Stimulated activated CD4-positive, alpha-beta T cell treated with anti-CD3 and anti-CD28 coated beads, Interleukin-15, amount 100 ng/mL, for 1 hour (primary cell): ENCODE measurements at places on chromosomes 7 and 10.

DNA sequence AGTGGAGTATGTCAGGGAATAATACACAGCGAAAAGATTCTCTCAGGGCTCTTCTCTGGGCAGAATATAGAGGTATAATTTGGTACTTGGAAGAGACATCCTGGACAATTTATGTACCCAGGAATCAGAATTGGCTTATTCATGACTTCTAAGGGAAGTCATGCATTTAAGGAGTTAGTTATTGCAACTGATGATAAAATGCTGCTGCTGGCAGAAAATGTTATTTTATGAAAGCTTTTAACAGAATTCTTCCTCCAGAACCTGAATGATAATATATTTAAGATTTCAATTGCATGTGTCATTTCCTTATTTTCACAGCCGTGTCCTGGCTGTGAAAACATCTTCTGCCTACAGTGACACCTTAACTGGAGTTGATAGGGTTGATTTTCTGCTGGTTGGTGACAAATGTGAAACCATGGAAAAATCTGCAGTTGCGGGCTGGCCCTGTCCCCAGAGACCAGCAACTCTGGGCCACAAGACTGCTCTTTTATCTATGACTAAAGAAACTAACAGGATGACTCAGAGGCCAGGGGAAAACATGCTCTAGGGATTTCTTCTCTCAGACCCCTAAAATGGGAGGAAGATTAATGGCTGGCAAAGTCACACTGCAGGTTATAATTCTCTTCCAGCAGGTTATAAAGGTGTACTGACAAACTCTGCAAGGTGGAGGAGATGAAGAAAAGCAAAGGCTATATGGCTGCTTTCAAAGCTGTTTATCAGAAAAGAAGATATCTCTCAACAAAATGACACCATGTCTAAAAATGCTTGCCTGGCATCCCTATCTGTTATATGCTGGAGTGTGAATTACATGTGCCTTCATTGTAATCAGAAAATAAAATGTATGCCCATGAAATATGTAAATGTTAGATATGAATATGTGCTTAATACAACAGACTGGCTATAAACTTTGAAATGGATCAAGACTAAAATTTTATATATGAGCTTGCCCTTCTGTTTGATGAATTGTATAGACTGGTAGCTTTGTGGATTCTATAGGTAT is 12.1 kb upstream of the TRUB1 start:
- no peak for DNase-seq

GRCh38 chr7:139886899-139887298 is 57.8 kb downstream of the TBXAS1 start:
- no peak for DNase-seq

GRCh38 chr10:118742032-118742431 is 12.7 kb downstream of the CACUL1 start:
- DNase-seq: no peak

DNA sequence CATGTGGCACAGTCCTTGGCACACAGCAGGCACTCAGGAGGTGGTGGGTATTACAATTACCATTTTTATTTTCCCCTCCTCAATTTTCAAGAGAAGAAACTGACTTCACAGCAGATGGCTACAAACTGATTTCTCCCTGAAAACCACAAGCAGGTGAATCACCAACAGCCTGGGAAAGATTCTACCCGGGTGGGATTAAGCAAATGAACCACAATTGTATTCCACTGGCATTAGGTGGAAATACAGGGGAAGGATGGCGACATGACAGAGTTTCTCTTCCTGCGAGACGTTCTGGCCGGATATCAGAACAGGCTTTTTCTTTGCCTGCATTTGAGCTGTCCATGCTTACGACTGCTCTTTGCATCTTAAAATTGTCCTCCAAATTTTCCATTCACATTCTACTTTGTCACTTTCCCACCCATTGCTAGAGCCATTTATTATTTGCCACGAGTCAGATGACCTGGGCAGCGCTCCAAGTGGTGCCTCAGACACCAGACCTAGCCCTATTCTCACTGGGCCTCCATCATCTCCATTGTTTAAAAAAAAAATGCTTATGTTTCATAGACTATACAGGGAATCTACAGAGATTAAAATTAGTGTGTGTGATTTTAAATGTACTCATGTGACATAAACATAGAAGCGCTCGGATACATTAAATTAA is 4.6 kb downstream of the DENND11 start:
- no peak for DNase-seq

DNA sequence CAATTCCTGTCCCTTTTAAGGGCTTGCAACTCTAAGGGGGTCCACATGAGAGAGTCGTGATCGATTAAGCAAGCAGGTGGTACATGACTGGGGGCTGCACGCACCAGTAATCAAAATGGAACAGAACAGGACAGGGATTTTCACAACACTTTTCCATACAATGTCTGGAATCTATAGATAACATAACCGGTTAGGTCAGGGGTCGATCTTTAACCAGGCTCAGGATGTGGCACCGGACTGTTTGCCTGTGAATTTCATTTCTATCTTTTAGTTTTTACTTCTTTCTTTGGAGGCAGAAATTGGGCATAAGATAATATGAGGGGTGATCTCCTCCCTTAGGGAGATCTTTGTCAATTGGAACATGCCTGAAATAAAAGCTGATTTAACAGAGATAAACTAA is 370.1 kb downstream of the IPMK start:
- no peak for DNase-seq

DNA sequence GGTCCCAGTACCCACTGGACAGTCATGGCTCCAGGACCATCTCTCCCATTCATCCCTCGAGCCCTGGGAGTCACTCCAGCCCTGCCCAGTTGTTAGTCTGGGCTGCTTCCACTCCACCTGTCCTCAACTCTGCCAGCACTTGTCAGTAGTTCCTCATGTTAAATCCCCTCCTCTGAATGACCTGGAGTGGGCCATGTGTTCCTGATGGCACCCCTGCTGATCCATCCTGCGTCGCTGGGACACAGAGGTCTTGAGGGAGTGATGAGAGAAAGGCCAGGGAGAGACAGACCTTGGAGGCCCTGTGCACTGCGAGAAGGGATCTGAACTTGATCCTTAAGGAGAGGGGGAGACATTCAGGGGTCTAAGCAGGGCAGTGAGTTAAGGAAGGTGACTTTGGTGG is 174.9 kb downstream of the GRID1 start:
- no peak for DNase-seq

GRCh38 chr10:17652585-17652984 is 8.6 kb downstream of the STAM start:
- DNase-seq: no peak

DNA sequence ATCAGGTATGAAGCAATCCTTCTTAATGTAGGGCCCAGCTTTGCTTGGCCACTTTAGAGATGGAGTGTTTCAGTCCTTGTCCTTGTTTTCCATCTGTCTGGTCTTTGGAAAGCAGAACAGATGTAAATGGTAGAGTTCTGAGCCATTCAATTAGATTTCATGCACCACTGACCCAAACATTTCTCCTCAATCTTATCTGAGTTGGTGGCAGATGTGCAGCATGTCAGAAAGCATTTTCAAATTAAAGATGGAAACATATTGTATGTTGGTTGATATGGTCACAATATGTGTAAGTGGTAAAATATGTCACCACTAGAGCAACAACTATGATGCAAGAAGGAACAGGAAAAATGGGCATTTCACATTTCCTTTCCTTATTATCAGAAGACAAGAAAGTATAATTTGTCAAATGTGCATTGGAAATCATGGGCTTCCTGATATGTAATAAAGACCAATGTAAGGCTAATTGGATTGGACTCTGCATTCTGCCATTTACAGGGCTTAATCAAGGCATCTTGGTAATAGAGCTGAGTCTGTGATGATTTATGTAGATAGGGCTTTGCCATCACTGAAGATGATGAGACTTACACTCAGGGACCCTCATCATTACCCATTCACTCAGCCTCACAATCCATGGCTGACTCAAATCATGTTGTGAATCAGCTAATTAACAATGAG is 750.7 kb downstream of the NRG3 start:
- DNase-seq: no peak

DNA sequence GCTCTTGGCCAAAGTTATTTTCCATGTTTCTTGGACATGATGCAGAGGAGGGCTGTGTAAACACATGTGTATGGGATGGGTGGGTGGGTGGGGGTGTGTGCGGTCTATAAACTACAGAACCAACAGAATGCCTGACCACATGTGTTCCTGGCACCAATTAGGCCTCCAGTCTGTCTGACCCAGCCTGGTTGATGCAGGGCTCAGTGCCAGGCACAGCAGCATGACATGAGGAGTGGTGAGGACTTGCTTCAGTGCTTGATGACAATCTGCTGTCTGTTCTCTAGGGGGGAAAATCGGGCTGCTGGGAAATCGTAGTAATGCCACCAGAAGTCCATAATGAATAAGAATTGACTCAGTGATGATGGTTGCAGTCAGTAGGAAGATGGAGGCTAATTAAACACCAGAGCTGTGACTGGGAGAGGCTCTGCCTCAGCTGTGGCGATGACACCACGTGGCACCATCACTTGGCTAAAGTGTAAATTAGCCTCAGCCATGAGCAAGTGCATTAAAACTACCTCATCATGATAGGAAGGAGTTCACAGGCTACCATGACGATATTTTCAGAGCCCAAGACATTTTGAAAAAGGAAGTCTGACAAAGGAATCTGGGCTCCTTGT is 260.1 kb upstream of the PODXL start:
- no peak for DNase-seq

DNA sequence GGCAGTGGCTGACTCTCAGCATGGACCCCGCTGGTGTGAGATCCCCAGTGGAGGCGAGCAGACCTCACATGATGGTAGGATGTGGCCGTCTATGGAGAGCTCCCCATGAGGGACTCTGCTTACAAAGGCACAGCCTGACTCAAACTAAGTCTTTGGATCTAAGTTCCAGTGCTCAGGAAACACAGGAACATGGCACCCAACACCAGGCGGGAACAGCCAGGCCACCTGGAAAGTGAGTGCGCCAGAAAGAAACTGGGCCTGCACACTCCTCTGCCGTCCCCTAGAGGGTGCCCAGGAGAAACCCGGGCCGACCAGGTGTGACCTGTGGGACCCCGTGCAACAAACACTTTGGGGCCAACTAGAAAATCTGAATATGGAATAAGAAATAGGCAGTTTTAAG is 10.0 kb downstream of the PITRM1 start:
- no peak for DNase-seq

DNA sequence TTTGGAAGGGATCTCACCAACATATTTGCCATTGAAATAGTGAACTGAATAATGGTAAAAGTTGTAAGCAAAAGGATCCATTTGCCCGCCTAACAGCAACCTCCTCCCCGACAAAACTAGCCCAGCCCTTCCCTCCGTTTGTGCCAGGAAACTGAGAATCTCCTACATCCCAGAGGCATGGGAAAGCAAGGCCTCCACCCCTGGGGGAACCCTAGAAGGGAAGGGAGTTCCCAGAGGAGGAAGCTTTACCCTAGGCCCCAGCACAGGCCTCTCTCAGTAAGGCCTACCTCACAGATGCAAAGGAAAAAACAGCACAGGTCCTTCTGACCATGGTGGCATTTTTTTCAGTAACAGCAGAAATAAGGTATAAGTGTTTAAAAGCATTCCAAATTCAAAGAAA is 229.7 kb downstream of the ELMO1 start:
- no peak for DNase-seq

DNA sequence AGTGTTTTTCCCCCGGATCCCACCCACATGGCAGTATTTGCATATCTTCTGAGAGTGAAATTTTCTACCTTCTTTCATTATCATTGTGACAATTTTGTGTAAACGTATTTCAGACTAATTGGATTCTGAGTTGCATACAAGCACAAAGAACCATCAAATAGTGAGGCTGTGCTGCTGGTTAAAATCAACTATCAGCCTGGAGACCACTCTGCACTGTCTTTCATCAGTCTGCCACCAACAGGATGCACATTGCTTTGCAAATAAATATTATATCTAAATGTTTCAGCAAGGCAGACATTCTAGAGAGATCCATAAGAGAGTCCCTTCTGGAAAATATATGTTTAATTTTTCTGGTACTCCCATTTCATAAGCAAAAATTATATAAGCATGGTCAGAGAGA is 851.8 kb downstream of the XPNPEP1 start:
- no peak for DNase-seq

GRCh38 chr7:3835109-3835508 is 534.1 kb downstream of the SDK1 start:
- DNase-seq: no peak

- DNase-seq: no peak
Measured at GRCh38 chr10:3850999-3851937, 66.3 kb upstream of the KLF6 start.

- DNase-seq: no peak
Measured at GRCh38 chr7:136020556-136020955, 43.4 kb upstream of the MTPN start.

DNA sequence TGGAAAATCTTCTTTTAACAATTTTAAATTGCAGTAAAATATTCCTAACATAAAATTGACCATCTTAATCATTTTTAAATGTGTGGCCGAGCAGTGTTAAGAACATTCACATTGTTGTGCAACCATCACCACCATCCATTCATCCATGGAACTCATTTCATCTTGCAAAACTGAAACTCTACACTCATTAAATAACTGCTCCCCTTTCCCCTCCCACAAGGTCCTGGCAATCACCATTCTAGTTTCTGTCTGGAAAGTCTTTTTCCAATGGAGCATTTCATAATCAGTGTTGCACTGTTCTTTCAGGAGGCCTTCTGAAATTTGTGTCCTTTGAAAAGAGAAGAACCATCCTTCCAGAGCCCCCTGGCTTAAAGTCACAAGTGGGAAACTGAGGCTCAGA is 233.1 kb downstream of the PLXNA4 start:
- no peak for DNase-seq

DNA sequence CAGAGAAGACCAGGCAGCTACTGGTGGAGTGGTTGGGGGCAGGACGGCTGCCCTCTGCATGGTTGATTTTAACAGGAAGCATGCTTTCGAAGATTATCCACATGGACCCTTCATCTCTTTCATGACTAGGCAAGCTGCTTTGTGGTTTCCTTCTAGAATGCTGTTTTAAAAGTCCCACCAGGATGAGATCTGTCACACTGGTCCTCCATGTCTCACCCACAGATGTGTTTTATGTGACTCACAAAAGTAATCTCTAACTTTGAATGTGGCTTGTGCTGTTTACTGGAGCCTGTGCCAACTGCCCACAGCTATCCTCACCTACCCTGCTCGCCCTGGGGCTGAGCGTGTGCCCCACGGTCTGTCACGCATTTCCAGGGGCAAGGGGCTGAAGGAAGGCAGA is 188.8 kb downstream of the GFRA1 start:
- DNase-seq: no peak

DNA sequence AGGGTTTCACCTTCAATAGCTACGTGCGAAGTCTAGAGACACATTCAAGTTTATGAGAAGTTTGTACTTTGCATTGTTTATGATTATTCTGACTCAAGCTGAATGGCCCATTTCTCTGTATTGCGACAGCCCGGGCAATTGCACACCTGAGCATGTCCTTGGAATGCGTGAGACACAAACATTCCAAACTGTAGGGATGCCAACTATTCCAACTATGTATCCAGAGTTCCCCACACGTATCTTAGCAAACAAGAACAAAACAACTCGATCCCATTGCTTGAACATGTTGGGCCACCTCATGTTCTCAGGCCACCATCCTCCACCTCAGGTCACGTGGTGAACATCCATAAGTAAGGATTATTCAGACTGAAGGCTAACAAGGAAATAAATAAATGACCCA is 51.4 kb upstream of the EGFR start:
- no peak for DNase-seq
